Glutamatergic neuron (in vitro differentiated cells): ENCODE measurements at places on chromosomes 4 and X. TPM values are rescaled to one million over a fixed set of nuclear protein-coding genes. Genes with fewer than 3 reads are reported as not detected.
A peak's percentile ranks its signal among the peaks of the same experiment; 100 is the strongest.

DNA sequence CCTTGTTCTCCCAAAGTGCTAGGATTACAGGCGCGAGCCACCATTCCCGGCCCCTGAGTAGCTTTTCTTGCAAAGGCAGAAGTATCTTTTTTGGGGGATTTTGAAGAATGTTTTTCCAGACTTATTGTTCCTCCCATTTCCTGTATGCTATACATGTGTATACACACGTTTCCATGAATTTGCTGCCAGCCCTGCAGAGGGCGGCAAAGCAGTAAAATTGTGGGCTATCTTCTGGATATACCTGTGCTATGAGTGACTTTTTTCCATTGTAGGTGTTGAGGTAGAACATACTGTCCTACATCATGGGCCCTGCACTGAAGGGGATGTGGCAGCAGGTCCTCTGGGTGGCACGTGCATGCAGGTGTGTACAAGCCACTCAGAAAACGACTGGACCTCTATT is 16.9 kb upstream of the MED28 start:
- peak; percentile 29 for DNase-seq
- H3K4me1 ChIP-seq: no peaks in the 10 kb centered on the region
- H3K27me3 ChIP-seq: no peaks in the 10 kb centered on the region
- H3K27ac ChIP-seq: no peak overlapping the region
- H3K36me3 ChIP-seq: no peaks in the 10 kb centered on the region
- H3K4me3 ChIP-seq: no peak overlapping the region

DNA sequence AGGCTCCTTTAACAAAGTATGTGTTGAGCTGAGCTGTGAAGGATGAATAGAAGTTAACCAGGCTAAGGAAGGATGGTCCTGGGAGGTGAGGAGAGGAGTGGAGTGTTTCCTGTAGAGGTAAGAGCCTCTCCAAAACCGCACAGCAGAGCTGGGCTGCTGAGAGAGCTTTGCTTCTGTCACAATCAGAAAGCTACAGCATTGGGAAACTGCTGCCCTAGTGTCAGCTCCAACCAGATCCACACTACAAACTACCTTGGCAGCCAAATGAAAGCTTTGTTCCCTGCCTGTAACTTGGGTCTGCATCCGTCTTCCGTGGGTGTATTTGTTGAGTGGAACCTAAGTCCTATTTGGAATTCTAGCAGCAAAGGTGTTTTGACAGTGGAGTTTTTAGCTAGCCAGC is 91.8 kb downstream of the REPS2 start:
- no peak overlapping the region for H3K4me3 ChIP-seq
- H3K27ac ChIP-seq: no peak overlapping the region
- peaks cover 1% of the 10 kb centered on the region for H3K36me3 ChIP-seq
- H3K27me3 ChIP-seq: no peaks in the 10 kb centered on the region

The CWH43 gene
- total RNA-seq: not detected

DNA sequence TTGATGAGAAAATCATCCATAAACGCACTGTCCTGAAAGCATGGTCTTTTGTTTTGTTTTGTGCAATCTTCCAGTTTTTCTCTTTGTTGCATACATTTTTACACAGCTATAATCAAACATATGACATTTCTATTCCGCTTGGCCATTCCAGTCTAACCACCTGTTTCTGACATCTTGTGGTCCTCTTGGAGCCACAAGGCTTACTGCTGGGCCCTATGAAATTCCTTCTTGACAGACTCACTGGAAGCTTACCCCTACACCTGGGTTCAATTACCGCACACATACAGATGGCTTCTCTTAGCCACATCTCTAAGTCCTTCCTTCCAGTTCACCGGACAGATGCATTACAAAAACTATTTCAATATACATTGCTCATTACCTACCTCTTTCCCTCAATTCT is 72.4 kb downstream of the PAPSS1 start:
- H3K4me1 ChIP-seq: peaks cover 10% of the 10 kb centered on the region
- H3K36me3 ChIP-seq: peaks cover 13% of the 10 kb centered on the region
- H3K27me3 ChIP-seq: peaks cover 4% of the 10 kb centered on the region
- no peak overlapping the region for H3K4me3 ChIP-seq

DNA sequence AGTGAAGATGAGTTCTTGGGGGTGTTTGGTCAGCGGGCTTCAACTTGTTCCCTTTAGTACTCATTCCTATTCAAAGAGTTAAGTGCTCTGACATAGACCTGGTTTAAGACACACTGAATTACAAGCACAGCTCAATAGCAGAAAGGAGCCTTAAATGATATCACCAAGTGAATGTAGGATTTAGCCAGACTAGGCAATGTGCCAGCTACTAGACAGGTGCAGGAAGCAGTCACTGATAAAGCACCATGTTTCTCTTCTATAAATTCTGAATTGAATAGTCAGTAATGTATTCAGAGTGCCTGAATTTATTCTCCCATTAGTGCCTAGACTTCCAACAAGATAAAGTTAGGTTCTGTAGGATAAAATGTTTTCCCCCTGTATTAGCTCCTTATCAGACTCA is 63.6 kb downstream of the ASB9 start:
- peaks cover 2% of the 10 kb centered on the region for H3K27me3 ChIP-seq
- no peak overlapping the region for H3K27ac ChIP-seq
- no peaks in the 10 kb centered on the region for H3K36me3 ChIP-seq
- no peak for DNase-seq

DNA sequence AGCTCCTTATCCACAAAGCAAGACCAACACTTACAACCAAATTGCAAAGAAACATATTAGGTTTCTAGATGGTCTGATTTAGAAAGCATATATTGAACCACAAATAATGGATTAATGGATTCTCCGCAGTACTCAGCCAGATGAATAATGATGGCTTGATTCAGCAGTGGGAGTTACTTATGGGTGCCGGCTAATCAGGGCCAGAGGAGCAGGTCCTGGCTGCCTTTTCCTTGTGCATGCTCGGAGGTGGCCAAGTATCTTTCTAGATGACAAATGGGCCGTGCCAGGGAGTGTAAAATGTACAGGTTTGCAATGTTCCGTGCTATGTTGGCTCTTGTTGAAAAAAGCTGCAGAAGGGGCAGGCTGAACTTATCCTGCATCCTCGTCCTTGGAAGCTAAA is 70.2 kb downstream of the VCX3A start:
- H3K4me3 ChIP-seq: no peak overlapping the region
- DNase-seq: no peak
- no peaks in the 10 kb centered on the region for H3K27me3 ChIP-seq
- H3K36me3 ChIP-seq: no peaks in the 10 kb centered on the region
- no peak overlapping the region for H3K27ac ChIP-seq

The CORIN gene
- 0.32 TPM for total RNA-seq

GRCh38 chr4:122661176-122662160 is 40.6 kb upstream of the IL21 start:
- no peak overlapping the region for H3K4me3 ChIP-seq
- no peak for DNase-seq
- H3K4me1 ChIP-seq: no peaks in the 10 kb centered on the region
- no peak overlapping the region for H3K27ac ChIP-seq
- H3K36me3 ChIP-seq: no peaks in the 10 kb centered on the region

DNA sequence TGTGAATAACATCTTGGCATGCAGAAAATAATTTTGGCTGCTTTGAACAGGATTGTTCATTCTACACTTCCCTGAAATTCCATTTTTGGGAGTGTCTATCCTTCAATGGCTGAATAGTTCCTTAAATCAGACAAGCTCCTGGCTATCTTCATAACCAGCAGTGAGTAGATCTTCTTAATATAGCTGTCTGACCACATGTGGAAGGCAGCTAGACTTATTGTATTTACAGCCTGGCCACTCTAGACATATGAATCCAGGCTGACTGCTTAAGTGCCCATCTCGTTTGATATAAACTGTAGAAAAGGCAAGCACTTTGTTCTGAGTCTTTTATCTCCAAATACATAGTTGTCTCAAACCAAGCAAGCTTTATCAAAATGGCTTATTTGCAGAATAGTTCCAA is 40.0 kb downstream of the PWWP3B start:
- no peak overlapping the region for H3K4me3 ChIP-seq
- H3K27me3 ChIP-seq: peaks cover 2% of the 10 kb centered on the region
- no peaks in the 10 kb centered on the region for H3K4me1 ChIP-seq
- no peak for DNase-seq
- H3K27ac ChIP-seq: no peak overlapping the region

DNA sequence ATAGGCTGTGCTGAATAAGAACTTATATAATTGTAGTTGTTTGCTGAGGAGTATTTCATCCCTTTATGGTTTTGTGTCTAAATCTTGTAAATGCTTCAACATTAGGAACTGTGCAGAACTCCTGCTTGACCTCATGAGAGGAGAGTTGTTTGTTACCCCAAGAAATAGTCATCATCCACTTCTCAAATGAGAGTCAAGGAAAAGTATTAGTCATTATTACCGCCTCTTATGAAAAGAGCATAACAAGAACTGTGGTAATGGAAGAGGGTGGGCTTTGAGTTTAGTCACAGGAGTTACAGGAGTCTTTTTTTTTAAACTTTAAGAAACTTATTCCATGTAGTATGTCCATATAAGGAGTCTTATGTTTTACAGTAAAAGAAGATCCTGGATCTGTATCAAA is 132.9 kb downstream of the RAP1GDS1 start:
- no peak overlapping the region for H3K27ac ChIP-seq
- no peak overlapping the region for H3K4me3 ChIP-seq
- H3K36me3 ChIP-seq: no peaks in the 10 kb centered on the region
- no peaks in the 10 kb centered on the region for H3K27me3 ChIP-seq

The OGT gene
- total RNA-seq: 185 TPM
